ENCODE measurements at places on chromosomes 11 and 22. TPM values are rescaled to one million over a fixed set of nuclear protein-coding genes. Genes with fewer than 3 reads are reported as not detected.
A peak's percentile ranks its signal among the peaks of the same experiment; 100 is the strongest.

The MCAM gene
- 108 TPM for polyA plus RNA-seq

DNA sequence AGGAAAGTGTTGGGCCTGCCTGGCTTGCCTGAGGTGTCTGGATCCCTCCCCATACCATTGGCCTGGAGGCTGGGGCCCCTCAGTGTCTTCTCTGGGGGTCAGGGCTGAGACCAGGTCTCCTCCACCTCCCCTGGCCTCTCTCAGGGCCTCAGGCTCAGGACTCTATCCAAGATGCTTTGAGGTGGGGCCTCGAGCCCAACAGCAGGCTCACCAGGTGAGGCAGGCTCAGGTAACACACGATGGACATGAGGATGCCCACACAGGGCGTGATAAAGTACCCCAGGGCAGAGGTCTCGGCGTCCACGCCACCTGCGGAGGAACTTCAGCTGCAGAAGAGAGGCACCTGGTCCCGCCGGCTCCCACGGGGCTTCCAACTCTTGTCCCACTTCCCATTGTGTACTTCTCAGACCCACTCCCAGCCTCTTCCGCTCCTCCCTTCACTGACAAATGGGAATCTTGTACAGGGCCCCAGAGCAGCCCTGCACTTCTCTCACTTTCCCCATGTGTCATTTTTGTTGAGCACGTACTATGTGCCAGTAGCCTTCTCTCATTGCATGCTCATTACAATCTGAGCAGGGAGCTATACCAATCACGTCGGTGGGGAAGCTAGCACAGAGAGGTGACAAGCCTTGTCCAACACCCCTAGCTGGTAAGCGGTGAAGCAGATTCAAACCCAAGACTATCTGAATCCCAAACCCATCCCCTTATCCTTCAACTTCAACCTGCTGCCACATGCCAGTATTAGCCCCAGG, 3.8 kb downstream of the SLC29A2 start:
- DNase-seq = no peak

DNA sequence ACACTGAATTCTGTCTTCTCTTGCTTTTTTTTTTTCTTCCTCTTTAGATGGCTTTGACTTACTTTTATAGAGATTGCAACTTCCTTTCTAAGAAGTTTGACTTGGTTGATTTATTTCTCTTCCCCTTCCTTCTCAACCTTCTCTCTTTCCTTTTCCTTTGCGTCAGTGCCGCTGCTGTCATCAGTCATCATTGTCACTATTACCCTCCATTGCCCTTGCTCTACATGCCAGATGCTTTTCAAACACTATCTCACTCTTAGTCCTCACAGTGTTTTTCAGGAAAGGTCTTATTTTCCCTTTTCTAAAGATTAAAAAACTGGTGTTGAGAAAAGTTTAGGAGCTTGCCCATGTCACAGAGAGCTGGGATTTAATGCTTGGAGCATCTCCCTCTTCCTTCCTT, 74.7 kb upstream of the C11orf87 start:
- DNase-seq = no peak

DNA sequence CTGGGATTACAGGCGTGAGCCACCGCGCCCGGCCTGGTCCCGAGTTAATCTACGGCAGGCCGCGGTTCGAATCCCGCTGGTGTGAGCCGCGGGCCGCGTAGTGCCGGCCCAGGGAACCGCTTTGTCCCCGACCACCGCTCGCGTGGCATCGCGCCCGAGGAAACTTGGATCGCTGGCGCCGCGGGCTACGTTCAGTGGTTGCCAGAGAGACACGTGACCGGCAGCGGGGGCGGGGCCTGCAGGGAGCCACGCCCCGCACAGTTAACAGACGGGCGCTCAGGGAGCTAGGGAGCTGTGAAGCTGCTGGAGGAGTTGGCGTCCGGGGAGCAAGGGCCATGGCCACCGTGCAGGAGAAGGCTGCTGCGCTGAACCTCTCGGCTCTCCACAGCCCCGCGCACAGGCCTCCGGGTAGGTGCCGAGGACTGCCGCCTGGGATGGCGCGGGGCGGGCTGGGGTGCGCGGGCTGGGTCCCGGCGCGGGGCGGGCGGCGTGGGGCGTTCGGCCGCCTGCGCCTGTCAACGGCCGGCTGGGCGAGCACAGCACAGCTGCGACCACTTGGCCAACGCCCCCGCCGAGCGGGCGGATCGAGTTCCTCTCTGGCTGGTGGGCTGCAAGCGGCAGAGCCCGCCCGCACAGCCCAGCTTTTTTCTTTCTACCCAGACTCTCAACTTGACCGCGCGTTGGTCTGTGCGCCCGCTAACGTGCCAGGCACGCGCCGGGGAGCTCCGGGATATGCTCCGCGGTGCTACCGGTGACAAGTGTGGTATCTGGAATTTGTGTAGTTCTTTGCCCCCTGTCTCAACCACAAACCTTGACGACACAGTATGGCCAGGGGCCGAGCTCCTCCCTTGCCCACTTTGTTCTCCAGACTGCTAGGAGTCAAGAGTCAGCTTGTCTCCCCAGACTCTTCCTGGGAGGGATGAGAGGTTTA, at the start of gene DEPDC7:
Gene DEPDC7 (plus strand): TSS at position 258 of the 931 bp plus-strand sequence. CDS start 78 bp downstream, at position 336.
- DNase-seq = peak; percentile 92

GRCh38 chr11:36010010-36010740, 66.3 kb downstream of the LDLRAD3 start:
- peak; percentile 63 for DNase-seq

GRCh38 chr11:83132191-83132590, 24.7 kb upstream of the PCF11 start:
- DNase-seq = no peak

The HEPHL1 gene
- 0.20 TPM for polyA plus RNA-seq

The RPL27A gene
- polyA plus RNA-seq = 2,802 TPM

- no peak for DNase-seq
Measured at GRCh38 chr22:11605468-11605981, 3922.5 kb upstream of the OR11H1 start.

GRCh38 chr11:64998141-64998540, 1.4 kb upstream of the BATF2 start:
- DNase-seq = no peak

The OR5B21 gene
- polyA plus RNA-seq = not detected

DNA sequence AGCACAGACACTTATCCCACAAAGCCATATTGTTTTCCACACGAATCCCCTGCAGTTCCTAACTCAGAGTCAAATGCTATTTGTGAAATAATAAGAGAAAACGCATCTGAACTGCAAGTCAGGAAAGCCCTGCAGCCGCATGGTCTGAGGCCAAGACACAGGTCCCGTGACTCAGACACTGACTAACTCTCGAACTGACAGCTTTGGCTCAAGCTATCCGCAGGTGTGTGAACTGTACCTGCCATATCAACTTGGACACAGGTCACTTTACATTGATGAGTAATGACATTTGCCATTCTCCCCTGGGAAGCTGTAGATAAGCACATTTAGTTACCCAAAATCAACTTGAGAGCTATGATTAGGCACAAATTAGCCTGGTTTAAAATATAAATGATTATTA, 34.9 kb upstream of the NFRKB start:
- DNase-seq = no peak

The ZBED5 gene
- polyA plus RNA-seq = 136 TPM

DNA sequence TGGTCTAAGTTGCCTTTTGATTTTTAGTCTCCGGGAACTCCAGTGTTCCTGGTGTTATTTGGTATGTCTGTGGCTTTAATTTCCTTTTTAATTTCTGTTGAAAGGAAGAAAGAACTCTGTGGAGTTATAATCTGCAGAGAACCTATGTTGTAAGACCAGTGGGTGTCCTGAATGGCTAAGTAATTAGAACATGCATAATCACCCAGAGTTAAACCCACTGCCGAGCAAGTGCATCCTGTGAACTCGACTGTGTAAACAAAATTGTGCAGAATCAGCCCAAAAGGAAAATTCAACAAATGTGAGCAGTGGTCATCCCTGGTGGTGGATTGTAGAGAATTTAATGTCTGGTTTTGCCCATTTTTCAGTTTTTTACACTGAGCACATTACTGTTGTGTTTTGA, 162.5 kb downstream of the COMMD9 start:
- no peak for DNase-seq

- DNase-seq = no peak
Measured at GRCh38 chr11:31714840-31715239, 96.3 kb downstream of the PAX6 start.

- DNase-seq = no peak
Measured at GRCh38 chr11:67271541-67272284, 5.4 kb downstream of the GRK2 start.

DNA sequence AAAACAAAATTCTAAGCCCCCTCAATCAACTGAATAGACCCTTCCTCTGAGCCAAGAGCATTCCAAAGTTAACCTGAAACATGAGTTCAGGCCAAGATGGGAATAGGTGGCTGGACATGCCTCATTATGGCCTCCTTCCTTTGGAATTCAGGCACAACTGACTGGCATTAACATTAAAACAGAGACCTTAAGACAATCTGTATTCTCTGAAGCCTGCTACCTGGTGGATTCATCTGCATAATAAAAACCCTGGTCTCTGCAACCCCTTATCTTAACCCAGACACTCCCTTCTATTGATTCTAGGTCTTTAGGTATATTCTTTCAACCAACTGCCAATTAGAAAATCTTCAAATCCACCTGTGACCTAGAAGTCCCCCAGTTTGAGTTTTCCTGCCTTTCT, 66.3 kb downstream of the JRKL start:
- no peak for DNase-seq

DNA sequence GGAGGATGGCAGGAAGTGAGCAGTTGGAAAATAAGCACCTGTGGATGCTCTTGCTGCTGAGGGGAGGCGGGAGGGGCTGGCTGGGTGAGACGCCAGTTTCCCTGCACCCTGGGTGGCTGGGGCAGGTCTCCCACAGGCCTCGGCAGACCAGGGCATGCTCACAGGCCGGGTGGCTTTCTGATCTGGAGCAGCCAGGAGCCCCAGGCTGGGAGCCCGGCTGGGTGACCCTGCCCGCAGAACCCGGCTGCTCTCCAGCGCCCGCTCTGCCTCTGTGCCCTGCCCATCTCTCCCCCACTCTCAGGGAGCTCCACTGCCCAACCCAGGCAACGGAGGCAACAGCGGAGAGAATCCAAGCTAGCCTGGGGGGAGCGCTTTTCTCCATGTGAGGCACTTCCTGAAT, 24.6 kb downstream of the DCPS start:
- DNase-seq = no peak

The NUDT8 gene
- polyA plus RNA-seq = 3.2 TPM

DNA sequence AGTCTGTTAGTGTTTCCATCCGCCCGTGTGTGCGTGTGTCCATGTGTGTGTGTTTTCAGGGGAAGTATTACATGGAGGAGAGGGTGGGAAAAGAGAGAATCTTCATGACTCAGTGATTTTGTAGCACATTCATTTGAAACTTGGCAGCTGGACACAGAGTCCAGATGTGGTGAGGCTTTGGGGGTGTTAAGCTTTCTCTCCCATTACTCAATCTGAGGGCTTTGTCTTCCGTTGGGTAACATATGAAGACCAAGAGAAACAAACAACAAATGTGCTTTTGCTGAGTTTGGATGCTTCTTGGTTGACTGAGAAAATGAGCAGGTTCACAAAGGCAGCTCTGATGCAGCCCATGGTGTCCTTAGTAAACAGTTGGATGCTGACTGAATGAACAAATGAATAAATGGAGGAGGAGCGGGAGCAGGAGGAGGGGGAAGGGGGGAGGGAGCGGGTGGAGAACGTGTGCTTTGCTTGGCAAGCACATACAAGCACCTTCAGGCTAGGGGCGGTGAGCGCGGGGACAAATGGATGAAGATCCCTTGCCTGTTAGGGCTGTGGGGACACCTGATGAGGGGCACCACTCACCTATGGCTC, 104.3 kb downstream of the ST3GAL4 start:
- peak; percentile 76 for DNase-seq

GRCh38 chr11:30348035-30348434, 25.1 kb downstream of the ARL14EP start:
- DNase-seq = no peak

DNA sequence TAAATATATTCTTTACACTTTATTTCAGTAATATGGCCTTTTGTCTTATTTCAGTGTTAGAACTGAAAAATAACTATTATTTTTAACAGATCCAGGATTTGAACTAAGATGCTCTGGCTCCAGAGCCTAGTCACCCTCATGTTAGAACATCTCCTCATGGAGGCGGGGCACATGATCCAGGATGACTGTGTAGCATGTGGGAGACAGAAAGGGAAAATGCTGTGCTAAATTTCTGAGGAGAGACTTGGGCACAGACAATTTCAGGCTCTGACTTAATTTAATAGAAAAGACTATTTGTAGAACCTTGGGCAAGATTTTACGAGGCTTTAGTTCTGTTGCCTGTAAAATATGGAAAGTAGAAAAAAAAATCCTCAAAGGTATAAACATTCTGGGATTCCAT, 24.1 kb downstream of the CTSC start:
- DNase-seq = no peak

The PGA5 gene
- polyA plus RNA-seq = 0.16 TPM

- peak; percentile 70 for DNase-seq
Measured at GRCh38 chr22:38172832-38173640, 8.6 kb downstream of the PLA2G6 start.

GRCh38 chr11:128610721-128611617, 23.6 kb upstream of the ETS1 start:
- DNase-seq = no peak

The GPHA2 gene
- 0.27 TPM for polyA plus RNA-seq

The PGGHG gene
- polyA plus RNA-seq = 18.1 TPM

DNA sequence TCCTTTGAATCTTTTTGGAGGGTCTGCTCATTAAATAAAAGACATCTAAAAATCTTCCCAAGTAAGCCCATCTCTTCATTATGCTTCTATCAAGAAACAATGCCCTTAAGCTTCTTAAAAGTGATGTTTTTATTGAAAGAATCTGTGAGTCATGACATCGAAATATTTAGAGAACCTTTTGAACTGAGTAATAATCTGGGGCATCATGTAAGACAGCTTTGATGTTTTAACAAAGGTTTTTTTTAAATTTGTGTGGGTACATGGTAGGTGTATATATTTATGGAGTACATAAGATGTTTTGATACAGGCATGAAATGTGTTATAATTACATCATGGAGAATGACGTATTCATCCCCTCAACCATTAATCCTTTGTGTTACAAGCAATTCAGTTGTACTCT, 46.8 kb downstream of the PLAAT5 start:
- no peak for DNase-seq

DNA sequence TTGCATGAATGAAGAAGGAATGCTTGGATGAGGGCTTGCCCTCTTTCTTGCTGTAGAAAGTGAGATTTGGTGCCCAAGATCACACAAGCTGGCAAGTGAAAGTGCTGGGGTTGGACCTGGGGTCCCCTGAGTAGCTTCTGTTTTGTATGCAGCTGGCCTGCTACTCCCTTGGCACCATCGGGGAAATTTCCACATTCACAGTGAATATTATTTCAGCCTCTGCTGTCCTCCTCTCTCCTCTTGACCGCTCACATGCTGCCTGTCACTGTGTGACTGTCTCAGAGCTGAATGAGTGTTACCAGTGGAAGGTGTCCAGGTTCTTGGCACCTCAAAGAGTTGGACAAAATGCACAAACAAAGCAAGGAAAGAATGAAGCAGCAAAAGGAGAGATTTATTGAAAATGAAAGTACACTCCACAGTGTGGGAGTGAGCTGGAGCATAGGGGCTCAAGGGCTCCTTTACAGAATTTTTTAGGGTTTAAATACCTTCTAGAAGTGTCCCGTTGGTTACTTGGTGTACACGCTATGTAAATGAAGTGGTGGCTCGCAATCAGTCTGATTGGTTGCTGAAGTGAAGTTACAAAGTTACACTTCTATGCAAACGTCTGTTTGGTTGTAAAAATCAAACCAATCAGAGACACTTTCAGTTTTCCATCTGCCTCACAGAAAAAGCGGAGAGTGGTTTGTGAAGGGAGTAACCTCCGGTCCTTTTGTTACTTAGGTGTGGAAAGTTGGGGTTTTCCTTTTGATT, 87.4 kb downstream of the DEPDC5 start:
- no peak for DNase-seq

GRCh38 chr22:23565915-23566704, 14.0 kb downstream of the IGLL1 start:
- DNase-seq = peak; percentile 26

GRCh38 chr11:10377183-10377582, 72.3 kb downstream of the ADM start:
- no peak for DNase-seq
